ENCODE measurements at places on chromosomes 3 and 15.

GRCh38 chr15:60077581-60078359, 73.7 kb downstream of the FOXB1 start:
- DNase-seq = no peak

DNA sequence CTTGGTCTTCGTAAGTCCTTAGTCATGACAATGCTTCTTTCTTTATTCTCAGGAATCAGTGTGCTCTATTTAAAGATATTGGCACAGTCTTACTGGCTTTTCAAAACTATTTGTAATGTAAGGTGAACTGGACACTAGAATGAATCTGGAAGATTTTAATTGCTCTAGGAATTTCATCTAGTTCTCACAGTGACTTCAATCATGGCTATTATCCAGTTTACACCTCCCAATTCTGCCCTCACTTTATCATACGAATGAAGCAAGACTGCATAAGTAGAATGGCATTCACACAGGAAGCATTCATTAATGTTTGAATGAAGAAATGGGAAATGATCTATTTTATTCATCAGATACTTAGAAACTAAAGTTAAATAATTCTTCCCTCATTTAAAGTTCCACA, 26.7 kb upstream of the DRD3 start:
- DNase-seq = no peak

DNA sequence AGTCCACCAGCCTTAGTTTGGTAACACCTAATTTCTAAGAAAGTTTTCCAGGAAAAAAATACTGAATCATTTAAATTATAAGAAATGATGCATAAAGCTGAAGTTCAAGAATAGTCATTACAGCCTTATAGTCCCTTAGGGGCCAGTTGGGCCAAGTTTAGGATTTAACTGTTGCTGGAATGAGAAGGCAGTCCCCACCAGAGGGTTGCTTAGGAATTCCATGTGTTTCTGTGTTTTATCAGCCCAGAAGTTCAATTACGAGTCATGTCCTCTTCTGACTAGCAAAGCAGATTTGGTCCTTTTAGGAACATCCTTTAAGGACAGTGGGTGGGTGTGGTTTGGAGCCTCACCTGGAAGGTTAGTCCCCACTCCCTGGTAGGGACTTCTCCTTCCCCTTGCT, 57.0 kb upstream of the NR2E3 start:
- DNase-seq = no peak

GRCh38 chr3:148079370-148079769, 618.3 kb upstream of the AGTR1 start:
- DNase-seq = no peak

- DNase-seq = peak; percentile 35
These were observed 80.5 kb upstream of the PLXND1 start for GRCh38 chr3:129686941-129687340.

DNA sequence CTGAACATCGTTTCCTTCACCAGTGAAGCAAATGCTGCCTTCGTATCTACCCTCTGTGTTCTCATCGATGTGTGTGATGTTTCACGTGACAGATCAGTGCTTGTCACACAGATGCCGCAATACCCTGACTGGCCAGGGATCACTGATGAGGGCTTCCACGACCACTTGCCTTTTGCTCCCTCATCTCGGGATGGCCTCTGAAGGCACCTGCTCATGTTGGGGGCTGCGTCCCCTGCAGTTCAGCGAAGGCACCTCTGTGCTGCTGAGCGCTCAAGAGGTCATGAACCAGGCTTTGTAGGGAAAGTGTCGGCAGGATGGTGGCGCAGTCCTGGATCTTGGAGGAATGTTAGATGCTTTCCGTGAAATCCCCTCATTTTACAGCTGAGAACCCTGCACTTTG, 79.2 kb upstream of the KLF13 start:
- no peak for DNase-seq

- no peak for DNase-seq
These were observed 31.2 kb downstream of the RYR3 start for GRCh38 chr15:33341953-33342352.

- no peak for DNase-seq
These were observed 421.2 kb upstream of the LMCD1 start for GRCh38 chr3:8080464-8080863.

DNA sequence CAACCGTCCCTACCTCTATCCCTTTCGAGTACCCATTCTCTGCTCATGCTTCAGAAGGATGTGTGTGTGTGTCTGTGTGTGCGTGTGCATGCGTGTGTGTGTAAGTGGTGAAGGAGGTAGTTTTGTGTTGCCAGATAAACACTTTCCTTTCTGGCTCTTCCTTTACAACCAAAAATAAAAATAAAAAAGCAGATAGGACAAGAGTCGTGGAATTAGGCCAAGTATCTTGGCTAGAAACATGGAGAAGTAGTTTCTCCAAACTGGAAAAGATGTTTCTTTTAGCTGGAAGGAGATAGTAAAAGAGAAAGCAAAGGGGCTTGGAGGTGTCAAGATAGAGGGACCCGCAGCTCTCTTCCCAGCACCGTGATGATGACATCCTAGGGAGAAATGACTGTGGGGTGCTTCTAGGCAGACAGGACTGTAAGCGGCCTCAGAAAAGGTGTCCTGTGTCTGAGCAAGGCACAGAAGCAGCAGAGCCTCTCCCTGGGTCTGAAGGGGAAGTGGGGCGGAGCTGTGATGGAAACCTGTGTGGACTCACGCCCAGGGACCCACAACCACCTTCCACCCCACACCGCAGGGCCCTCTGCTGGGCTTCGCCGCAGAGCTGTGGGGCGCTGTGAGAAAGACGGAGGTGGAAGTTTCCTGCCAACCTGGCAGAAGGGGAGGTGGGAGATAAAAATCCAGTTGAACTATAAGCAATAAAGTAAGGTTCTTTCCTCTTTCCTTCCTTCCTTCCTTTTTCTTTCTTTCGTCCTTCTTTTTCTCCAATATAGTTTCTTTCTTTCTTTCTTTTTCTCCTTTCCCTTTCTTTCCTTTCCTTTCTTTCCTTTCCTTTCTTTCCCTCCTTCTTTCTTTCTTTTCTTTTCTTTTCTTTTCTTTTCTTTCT, 35.3 kb downstream of the MUC20 start:
- no peak for DNase-seq

- DNase-seq = peak; percentile 68
These were observed 63.2 kb downstream of the AKAP13 start for GRCh38 chr15:85443593-85444087.

GRCh38 chr15:25541228-25541627, 102.4 kb upstream of the UBE3A start:
- DNase-seq = no peak

DNA sequence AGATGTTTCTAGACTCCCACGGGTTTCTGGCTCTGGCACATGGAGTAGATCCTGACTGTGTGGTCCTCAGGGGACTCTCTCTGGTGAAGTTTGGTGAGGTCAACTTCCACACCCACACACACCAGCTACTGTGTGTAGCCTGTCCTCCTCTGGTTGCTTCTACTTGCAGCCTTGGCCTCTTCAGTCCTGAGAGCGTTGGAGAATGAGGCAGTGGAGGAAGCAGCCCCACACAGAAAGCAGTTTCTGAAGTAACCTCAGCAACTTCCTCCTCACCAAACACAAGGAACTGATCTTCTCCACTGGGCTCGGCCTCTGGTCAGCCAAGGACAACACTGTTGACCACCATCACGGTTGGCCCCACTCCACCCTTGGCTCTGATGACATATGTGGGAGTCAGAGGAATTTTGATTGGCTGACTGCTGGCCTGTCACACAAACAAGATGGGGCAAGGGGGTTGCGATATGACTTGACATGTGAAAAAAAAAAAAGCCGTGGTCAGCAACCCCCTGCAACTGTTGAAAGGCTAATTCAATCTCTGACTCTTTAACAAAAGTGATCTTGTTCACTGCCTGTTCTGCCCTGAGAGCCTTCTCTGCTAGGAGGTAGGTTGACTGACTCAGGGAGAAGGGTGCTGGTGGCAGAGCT, 19.6 kb downstream of the CD86 start:
- no peak for DNase-seq

DNA sequence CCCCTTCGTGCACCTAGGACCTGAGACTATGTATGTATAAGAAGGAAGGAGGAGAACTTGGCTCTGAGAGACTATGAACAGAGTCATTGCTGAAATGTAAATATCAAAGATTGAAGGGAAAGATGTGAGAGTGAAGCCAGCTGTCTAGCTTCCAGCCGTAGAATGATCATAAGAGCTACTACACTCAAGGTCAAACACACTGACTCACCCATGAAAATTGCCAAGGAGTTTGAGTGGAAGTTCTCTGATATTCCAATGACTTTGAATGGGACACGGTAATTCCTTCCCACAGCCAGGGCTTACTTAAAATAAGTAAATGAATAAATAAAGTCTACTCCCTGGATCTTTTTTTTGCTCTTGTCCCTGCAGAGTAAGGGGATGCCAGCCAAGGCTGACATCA, 398.9 kb upstream of the TPRG1 start:
- no peak for DNase-seq

GRCh38 chr15:37221671-37222145, 121.4 kb upstream of the MEIS2 start:
- no peak for DNase-seq

DNA sequence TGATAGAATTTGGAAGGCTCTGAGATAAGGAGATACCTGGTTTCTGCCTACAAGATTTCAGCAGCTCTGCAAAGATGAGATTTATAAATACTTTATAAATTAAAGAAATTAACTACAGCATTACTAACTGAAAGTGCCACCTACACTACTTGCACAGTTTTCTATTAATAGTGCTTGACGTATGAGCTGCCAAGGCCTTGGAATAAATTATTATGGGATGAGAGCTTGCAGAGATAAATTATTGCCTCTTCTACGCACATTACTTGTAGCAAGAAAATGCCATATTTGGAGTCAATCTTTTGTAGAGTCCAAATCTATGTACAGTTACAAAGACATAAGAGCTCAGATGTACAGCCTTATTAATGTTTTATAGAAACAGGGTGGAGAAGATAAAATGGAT, 89.1 kb downstream of the BCHE start:
- no peak for DNase-seq

- DNase-seq = no peak
These were observed 76.6 kb downstream of the SRGAP3 start for GRCh38 chr3:9172851-9173321.

DNA sequence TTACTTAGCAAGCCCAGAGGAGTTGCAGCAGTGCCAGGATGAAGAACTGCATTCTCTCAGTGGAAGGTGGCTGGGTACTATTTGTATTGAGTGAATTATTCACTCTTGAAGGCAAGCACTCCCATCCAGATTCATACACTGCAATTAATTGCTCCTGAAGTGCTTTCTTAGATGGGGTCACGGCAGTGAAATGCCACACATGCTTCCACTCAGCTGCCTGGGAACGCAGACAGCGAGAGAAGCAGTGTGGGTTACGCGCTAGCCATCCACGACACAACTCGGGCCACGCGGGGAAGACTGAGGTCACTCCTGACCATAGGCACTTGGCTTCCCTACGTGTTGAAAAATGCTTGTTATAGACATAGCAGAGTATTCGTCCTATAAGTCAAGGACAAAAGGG, 30.8 kb upstream of the LMCD1 start:
- DNase-seq = no peak

DNA sequence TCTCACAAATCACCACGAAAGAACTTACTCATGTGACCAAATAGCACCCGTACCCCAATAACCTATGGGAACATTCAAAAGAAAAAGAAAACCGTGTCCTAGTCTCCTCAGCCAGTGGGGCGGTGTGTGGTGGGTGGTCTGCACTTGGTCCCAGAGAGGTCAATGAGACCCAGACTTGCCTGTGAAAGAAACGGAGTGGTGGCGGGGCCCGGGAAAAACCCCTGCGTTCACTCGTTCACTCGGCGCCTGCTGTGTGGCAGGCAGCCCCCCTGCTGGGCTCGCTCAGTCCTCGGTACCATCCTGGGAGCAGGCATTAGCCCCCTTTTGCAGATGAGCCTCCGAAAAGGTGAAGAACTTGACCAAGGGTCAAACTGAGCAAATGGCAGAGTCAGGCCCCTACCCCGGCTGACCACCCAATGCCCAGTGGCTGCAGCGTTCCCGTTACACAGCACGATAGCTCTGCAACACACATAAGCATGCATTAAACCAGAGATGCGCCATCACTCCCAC, 36.0 kb downstream of the ZDHHC19 start:
- DNase-seq = no peak

Measured in NCI-H748 treated with DMSO at 0.1 percent for 48 hours (cell line).